ENCODE measurements at places on chromosomes 11 and 22.

DNA sequence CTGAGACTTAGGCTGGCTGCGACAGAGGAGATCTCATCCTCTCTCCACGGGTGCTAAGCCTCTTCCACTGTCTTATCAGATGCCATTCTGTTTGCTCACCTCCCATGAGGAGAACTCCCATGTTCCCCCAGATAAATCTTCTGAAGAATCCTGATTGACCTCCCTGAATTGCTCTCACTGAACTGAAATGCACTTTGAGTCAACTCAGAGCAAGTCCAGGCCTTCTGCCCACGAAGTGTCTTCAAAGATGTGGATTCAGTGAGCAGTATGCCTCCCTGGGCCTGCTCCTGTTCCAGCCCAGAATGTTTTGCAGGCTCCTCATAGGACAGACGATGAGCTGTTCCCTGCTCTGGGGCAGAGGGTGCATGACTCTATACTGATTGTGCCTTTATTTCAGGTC, 17.4 kb downstream of the TUB start:
- peak; percentile 91 for DNase-seq

- no peak for DNase-seq
Measured at GRCh38 chr22:39900306-39901227, at the start of gene GRAP2. Gene GRAP2 (plus strand): TSS chr22:39901084. CDS start chr22:39947107, 46,023 bp downstream.

DNA sequence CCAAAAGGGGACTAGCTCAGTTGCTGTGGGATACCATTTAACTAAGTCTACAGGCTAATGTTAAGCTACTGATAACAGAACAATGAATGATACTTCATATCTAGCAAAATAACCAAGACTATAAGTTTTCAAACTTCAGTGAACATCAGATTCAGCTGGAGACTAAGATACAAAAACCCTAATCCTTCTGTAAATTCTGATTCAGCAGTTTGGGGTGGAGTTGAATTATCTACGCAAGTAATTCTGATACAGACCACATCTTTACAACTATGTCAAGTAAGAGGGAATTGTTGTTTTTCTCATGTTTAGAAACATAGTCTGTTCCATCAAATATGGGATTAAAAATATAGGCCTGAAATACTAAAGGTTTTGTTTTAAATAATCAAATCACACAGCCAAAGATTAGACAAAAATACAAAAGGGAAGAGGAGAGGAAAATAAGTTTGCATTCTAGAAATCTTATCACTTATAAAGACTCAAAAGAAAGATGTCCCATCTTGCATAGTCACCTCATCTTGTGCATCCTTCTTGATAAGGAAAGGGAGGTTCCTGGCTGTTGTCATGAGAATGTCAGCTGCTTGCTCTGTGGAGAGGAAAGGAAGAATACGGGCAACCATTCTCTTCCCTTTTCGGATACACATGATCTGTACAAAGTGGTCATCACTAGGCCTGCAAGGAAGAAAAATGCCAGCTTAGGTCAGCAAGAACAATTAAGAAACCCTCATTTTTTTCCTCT, 21.4 kb downstream of the PATL1 start:
- DNase-seq, result no peak

- peak; percentile 98 for DNase-seq
Measured at GRCh38 chr11:129846508-129847335, 31.1 kb downstream of the TMEM45B start.

- DNase-seq, result no peak
Measured at GRCh38 chr22:27443306-27443705, 358.2 kb downstream of the MN1 start.

GRCh38 chr11:45921561-45922424, 663 bp upstream of the LARGE2 start:
- no peak for DNase-seq

DNA sequence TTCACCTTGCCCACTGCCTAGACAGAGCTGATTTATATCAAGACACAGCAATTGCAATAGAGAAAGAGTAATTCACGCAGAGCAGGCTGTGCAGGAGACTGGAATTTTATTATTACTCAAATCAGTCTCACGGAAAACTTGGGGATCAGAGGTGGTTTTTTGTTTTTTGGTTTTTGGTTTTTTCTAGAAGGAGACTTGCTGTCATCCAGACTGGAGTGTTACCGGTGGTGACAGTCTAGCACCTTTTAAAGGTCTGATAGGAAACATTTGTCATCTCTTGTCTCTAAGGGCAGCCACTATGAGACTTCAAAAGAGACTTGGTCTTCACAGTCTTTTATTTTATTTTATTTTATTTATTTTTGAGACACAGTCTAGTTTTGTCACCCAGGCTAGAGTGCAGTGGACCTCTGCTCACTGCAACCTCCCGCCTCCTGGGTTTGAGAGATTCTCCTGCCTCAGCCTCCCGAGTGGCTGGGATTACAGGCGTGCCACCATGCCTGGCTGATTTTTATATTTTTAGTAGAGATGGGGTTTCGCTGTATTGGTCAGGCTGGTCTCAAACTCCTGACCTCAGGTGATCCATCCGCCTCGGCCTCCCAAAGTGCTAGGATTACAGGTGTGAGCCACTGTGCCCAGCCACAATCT, 19.1 kb downstream of the APOBEC3H start:
- DNase-seq, result no peak

- no peak for DNase-seq
Measured at GRCh38 chr11:95486979-95487378, 256.0 kb upstream of the SESN3 start.

DNA sequence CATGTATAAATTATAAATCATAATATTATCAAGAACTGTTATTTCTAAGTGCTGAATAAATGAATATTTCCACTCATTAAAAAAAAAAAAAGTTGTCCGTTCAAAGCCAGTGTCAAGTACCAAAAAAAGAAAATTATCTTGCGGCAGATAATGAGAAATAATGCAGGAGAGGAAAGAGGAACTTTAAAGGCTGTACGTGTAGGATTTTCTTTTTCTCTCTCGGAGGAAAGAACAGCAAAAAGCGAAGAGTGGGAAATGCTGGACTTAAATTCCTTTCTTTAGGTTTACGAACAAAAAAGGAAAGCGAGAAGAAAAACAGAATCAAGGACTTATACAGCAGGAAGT, 999 bp upstream of the CCDC83 start:
- DNase-seq, result no peak

GRCh38 chr11:2740275-2740940, 40.6 kb upstream of the KCNQ1OT1 start:
- no peak for DNase-seq

DNA sequence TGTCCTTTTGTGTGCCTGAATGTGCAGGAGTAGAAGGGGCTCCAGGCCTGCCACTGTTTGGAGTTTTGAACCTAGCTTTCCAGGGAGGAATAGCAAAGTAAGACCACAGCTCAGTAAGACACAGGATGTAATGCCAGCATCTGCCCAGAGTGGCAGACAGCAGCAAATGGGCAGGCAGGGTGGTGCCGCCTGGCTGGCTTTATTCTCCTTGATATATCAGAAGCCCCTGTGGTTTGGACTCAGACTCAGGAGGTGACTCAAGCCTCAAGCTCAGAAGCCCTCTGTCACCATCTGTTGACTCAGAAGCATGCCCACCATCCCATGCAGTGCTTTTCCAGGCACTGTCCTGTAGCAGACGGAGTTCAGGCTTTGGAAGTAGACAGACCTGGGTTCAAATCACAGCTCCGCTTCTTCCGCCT, 72.7 kb upstream of the TTC12 start:
- peak; percentile 18 for DNase-seq

DNA sequence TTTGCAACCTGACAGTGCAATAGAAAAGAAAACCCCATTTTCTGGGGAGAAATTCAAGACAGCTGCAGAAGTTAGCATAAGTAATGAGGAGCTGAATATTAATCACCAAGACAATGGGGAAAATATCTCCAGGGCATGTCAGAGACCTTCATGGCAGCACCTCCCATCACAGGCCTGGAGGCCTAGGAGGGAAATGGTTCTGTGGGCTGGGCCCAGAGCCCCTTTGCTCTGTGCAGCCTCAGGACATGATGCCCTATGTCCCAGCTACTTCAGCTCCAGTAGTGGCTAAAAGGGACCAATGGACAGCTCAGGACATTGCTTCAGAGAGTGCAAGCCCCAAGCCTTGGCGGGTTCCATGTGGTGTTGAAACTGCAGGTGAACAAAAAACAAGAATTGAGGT, 14.6 kb upstream of the DKK3 start:
- no peak for DNase-seq

GRCh38 chr22:36258701-36259614, 6.0 kb downstream of the APOL1 start:
- peak; percentile 76 for DNase-seq

DNA sequence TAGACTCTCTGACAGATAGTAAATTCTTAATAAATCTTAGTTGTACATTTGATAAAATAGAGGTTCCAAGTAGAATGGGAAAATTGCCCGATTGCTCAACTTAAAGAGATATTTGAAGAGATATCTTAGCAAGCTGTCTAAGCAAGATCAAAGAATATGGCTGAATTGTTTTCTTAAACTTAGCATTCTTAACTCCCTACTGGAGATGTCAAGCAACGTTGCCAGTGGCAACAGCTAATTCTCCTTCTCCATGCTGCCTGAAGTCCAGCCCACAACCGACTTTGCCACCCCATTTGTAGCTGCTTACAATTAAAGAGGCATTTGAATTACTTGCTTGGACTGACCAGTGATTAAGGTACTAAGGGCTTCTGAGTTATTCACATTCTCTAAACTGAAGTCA, 94.4 kb downstream of the FAM181B start:
- DNase-seq, result no peak

DNA sequence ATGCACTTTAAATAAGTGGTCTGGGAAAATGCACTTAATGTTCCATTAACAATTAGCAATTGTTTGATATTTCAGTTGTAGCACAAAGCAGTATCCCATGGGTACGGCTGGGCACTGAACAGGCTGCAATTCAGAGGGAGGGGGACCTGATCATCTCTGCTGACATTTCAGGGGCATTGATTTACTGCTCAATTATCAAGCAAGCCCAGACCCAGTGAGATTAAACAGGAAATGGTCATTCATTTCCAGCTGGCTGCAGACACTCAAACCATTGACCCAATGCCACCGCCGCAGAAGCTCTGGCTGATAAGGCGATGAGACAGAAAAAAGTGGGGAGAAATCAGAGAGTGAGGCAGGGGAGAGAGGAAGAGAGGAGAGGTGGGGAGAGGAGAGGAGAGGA, 1.2 kb downstream of the GPR83 start:
- DNase-seq, result no peak

DNA sequence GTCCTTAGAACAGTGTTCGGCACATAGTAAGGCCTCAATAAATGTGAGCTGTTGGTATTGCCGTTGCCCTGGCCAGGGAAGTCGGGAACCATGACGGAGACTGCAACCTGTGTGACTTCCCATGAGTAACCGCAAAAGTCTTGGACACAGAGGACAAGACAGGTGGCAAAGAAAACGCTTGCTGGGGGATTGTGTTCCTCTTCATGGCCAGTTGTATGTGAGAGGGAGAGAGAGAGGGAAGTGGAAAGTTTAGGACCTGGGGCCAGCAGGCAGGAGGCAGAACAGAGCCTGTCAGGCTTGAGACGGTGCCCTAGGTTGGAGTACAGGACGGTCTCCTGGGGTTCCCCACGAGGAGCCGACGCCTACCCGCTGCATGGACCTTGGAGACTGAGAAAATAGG, 90.2 kb downstream of the CEP164 start:
- no peak for DNase-seq

DNA sequence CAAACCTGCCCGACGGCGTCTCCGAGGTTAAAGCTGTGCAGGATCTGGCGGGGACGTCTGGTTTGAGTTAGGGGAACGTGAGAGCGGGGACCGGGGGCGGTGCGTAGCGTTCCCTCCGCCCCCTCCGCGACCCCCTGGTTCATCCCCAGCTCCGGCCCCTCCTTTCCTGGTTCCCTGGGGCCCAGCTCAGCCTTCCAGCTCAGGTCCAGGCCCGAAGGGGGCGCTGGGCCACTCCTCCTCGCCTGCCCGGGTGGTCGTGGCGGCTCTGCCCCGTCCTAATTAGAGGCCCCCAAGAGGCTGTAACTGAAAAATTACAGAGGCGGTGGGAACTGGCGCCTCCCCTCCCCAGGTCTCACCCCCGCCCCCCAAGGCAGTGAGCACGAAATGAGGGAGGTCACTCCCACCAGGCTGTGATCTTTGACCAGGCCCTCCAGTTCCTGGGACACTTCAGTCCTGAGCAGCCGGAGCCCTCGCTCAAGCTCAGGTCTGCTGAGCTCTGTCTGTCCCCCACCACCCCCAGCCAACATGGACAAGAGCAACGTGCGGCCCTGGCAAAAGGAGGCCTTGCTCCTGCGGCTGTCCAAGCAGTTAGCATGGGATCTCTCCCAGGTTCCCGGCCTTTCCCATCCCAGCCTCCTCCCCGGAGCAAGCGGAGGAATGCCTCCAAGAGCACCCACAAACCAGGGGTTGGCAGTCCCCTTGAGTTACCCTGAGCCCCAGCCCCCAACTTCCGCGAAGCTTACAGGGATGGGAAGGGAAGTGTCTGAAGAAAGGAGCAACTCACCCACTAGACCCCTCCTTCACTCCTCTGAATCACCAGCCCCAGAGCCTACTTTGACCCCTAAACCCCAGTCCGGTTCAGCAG, 3.3 kb downstream of the CD248 start:
- peak; percentile 44 for DNase-seq

DNA sequence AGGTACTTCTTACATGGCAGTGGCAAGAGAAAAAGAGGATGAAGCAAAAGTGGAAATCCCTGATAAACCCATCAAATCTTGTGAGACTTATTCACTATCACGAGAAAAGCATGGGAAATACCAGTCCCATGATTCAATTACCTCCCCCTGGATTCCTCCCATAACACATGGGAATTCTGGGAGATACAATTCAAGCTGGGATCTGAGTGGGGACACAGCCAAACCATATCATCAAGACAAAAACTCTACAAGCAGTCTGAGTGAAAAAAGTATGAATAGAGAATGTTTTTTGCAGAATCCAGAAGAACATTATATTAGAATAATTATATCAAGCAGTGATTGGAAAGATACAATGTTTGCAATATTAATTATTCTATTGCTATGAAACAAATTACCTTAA, 893.7 kb downstream of the FAM181B start:
- no peak for DNase-seq

DNA sequence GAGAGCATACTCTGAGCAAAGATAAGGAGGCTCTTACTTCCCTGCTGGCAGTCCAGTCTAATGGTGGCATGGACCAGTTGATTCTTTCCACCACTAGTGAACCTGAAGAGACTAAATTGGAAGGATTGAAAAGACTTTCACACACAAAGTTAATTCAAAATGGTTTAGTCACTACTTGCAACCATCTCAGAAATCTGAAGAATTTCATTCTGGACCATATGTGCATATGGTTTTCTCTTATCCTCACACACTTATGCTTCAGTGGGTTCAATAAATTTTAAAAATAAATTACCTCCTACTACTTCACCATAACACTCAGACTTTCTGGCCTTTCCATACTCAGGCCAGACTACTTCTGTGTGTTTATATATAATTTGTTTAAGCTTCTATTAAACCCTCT, 44.7 kb downstream of the CADM1 start:
- DNase-seq, result peak; percentile 51

- DNase-seq, result peak; percentile 82
Measured at GRCh38 chr22:44684506-44685383, 17.3 kb upstream of the PRR5 start.
